ENCODE measurements at places on chromosomes 4 and X.

DNA sequence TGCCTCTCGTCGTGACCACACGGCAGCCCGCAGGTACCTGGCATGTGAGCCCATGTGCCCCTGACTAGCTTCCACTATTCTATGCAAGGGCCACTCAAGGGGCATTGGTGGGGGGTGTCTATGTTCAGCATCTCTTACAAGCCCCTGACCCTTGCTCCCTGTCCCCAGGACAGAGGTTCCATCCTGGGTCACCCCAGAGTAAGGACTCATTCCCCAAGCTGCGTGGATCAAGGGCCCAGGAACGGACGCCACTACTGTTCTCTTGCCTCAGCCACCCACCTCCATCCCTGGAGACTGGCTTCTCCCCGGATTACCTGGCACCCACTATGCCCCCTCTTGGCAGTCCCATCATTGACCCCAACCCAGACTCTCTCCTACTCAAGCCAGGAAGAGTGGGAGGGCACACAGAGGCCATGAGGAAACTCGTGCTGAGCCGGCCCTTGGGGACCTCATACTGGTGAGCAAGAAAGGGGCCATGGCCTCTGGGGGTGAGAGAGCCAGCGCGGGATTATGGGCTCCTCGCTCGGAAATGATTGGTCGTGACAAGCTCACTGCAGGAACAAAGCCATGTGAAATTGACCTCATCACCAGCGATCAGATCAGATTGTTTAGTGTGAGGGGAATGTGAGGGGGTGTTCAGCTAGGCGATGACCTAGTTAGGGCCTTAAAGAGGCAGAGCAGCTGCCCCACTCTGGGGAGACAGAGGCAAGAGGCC is 50.1 kb upstream of the PJA1 start:
- no peak for DNase-seq

DNA sequence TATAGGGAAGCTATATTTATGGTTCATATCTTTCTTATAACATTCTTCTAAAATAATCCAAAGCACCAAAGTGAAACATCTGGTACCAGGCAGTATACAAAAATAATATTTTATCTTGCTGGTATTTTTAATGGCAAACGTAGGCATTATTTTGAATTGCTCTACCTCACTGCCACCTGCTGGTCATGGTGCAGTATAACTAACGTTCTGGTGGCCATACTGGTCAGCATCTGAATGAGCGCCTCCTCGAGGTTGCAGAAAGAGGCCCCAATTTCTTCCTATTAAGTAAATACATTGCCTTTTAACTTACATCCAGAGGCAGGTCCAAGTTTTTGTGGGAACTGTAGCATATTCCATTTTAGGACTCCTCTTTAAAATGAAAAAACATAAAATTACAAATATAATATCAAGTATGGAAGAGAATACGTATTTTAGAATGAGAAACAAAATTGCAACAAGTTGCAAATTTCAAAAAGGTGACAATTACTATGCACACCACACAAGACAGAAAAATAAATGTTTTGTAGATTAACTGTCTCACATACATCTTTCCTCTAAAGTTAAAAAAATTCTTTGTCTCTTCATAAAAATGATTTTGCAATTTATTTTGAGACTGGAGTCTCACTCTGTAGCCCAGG is 22.9 kb upstream of the CWH43 start:
- peak; percentile 81 for DNase-seq

- no peak for DNase-seq
Measured at GRCh38 chr4:75511841-75512240, 2.4 kb downstream of the RCHY1 start.

DNA sequence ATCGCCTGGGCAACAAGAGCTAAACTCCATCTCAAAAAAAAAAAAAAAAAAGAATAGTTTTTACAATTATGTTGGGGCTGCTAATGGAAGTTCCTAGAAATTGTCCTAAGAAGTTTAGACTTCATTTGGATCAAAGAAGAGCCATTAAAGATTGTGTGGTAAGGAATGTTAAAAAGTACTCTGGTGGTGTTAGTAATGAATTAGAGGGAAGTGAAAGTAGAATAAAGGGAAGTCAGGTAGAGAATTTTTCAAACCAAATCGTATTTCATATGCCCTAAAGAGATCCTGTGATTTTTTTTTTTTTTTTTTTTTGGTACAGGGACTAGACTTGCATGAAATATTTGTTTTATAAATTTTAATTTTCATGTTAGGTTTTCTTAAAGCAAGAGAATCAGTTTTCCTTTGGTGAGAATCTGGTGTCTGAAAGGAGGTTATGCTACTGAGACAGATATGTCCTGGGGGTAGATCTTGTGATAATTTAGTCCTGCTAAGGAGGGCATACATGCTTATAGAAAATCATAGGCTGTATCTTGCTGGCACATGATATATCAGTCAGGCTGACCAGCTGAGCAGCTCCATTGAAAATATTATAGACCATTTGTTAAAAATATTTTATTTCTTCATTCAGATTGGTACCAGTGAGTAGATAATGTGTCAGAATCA is 10.7 kb downstream of the SEC24B start:
- no peak for DNase-seq

DNA sequence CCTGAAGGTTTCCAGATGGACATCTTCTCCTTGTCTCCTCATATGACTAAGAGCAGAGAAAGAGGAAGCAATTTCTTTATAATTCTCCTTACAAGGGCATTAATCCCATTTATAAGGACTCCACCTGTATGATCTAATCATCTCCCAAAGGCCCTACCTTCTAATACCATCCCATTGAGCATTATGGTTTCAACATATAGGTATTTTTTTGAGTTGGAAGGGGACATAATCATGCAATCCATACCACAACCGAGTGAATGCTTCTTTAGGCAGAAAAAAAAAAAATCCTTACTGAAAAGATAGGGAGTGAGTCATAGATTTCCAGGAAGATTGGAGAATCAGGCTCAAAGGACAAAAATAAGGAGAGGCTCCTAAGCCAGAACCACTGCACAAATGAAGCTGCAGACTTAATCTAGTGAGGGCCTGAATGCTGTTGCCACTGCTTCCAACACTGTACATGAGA is 312.5 kb upstream of the HS3ST1 start:
- DNase-seq = no peak

DNA sequence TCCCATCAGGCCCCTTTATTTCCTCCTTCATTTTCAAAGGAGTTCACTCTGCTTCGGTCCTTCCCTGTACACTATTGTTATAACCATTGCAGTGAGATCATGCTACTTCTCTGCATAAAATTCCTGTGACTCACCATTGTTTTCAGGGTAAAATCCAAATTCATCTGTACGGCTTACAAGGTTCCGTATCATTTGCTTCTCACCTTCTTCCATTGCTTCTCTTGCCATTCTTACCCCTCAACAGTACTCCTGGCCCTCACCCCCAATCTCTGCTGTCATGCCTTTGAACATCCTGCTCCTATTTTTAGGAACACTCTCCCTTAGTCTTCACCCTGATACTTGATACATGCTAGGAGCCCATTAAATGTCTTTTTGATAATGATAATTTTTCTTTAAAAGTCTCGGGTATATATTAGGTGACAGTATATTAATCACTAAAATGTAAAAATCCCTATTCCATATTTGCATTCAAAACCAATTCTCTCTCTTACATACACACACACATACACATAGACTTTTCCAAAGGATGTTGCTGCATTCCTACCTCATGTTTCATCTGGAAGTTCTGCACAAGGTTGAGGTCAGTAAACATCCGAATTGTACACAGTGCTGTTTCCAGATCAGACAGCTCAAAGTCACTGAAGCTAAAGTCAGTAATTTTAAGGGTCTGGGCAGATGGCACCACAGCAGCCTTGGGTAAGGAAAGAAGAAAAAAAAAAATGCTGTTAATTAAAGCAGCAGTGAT is 103.4 kb downstream of the PDE5A start:
- DNase-seq = no peak

Data from HCT116 (cell line).